NCI-H1694 treated with DMSO at 0.1 percent for 48 hours (cell line): ENCODE measurements at places on chromosomes 1 and 21.

- no peak for DNase-seq
Measured at GRCh38 chr1:117585086-117585485, 20.8 kb upstream of the TENT5C start.

- no peak for DNase-seq
Measured at GRCh38 chr1:85313888-85314696, 37.7 kb upstream of the BCL10 start.

DNA sequence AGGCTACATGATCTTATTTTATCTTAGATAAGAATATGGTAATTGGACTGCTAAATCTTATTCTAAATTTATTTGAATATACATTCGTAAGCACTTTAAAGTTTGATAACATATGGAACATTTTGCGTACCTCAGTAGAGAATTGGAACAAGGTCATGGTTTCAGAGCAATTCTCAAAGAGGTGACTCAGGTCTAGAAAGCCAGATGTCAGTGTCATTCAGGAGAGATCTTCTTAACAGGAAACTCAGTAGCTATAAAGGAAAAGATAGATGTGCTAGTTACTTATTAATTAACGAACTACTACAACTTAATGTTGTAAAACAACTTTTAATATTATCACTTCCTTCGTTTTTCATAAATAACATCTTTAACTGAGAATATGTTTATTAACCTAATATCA lies 142.5 kb downstream of the USP25 start:
- no peak for DNase-seq

DNA sequence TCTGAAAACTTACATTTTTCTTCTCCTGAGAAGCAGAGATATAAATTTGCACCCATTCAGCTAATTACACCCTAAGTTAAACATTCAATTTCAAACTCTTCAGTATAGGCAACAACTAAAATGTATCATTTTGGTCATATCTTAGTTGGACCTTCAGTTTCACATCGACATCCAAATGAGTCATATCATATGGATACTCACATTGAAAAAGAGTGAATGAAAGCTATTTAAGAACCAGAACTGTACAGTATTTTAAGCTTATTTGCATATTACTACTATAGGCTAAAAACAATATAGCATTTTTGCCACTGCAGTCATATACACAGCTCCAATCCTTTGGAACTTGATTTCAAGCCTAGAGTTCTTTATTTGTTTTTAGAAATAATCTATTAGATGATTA lies 33.6 kb downstream of the USP25 start:
- DNase-seq, result no peak

GRCh38 chr1:157357111-157357510 lies 195.2 kb downstream of the FCRL5 start:
- no peak for DNase-seq

DNA sequence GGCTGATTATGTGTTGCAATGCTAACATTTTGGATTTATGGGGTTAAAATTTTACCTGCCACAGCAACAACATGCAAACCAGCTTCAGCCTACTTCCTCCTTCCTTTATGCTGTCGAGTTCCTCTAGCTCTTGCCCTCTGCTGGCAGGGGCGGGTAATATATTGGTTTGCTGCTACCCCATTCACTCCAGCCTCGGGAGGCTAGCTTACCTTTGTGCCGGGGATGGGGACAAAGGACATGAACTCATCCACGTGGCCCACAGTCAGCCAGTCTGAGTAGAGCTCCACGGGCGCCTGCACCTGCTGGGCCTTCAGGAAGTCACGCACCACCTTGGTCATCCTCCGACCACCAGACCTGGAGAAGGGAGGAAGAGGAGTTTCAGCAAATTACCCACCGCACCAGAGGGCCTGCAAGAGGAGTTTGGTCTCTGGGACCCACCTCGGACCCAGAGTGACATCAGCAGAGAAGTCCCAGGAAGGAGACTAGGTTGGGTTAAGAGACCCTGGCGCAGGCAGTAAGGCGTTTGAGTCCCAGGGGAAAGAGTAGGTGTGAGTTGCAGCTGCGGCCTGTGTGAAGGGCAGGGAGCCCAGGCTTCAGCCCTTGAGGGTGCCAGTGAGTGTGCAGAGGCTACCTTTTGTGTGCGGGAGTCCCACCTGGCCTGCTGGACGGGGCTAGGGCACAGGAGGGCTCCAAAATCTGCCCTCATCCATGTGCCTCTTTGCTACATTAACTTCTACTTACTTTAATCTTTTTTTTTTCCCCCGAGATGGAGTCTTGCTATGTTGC lies 21.8 kb upstream of the SDHB start:
- DNase-seq, result no peak

GRCh38 chr1:227234998-227235405 lies 83.3 kb downstream of the CDC42BPA start:
- peak; percentile 18 for DNase-seq

- DNase-seq, result no peak
Measured at GRCh38 chr1:160952129-160952510, 2.5 kb downstream of the ITLN2 start.

DNA sequence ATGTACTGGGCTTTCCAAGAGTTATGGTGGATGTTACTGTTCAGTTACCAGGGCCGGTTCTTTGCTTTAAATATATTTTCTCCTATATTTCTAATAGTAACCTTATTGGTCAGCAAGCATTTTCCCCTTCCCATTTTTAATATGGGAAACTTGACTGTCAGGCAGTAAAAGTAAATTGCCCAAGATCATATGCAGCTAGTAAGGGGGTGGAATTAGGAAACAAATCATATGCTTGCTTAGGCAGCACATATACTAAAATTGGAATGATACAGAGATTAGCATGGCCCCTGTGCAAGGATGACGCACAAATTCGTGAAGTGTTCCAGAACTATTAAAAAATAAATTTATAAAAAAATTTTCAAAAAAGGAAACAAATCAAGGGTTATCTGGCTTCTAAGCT lies 73.9 kb downstream of the PATJ start:
- no peak for DNase-seq

DNA sequence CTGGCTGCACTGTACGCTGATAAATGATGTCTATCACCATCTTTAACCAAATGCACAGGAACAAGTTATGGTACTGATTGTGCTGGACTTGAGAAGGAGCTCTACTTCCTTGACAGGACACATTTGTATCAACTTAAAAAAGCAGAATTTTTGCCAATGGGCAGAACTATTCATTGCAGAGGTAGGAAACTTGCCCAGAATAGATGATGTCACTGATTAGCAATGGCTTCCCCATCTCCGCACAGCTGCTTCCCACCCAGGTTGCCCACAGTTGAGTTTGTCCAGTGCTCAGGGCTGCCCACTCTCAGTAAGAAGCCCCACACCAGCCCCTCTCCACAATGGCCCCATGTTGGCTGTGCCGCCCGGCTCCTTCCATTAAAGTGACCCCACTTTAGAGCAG lies 33.4 kb downstream of the CAPN2 start:
- DNase-seq, result no peak
